ENCODE measurements at places on chromosomes 13 and 19.

- DNase-seq = no peak
Measured at GRCh38 chr19:58317476-58318072, 9.2 kb upstream of the ZSCAN22 start.

DNA sequence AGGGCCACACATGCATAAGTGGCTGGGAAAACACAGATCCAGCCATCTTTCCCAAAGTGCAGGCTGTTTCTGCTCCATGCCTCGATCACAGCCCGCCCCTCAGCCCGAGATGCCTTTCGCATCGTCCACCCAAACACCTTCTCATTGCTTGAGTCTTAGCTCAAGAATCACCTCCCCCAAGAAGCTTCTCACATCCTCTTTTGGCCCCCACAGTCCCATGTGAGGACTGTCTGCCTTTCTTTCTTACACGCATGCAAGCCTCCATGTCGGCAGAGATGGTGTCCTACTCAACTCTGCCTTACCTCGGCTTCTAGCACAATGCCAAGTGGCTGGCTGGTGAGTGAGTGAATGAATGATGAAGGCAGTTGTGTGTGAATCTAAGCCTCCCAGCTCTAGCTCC, 18.1 kb upstream of the GSX1 start:
- DNase-seq = no peak

DNA sequence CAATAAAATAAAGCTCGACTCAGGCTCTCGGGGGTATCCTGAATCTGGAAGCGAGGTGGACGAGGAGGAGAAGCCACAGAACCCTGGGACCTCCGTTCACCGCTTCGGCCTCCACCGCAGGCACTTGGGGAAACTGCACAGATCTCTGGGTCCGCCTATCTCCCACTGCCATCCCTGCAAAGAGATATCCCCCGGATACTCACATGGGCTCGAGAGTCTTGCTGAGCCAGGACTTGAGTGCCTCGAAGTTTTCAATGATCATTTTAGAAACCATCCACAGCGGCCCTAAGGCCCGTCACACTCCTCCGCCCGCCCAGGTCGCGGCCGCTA, 589 bp downstream of the RBM26 start:
- DNase-seq = no peak

- DNase-seq = no peak
Measured at GRCh38 chr19:52735734-52736133, 890 bp upstream of the ZNF611 start.

DNA sequence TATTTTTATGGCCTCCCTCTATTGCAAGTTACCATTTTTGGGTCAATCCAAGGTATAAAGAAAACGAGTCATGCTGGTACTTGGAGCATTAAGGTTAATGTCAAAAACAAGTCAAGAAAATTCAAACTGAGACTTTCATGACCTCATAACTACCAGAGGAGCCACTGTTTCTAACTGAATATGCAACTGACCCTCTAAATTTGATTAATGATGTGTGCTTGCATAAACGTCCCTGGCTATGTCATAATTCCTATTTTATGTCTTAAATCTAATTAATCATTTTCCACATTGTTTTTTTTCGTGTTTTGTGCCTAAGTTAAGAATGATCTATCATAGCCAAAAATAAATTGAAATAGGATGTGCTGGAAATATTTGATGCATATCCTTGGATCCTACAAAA, 396.7 kb upstream of the GPC6 start:
- no peak for DNase-seq

DNA sequence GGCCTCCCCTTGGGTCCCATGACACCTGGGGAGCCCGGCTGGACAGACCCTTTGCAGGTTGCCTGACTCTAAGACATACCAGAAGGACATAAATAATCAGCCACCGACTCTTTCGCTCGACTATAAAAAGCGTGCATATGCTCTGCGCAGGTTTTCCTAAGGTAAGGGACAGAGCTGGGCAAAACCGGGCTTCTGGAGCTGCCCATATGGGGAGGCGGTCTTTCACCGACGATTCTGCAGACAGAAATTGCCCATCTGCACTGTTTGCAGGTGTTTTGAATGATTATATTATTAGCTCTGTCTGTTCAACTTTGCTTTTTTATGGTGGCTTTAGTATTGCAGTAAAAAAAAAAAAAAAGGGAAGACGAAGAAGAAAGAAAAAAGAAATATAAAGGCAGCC, 347.2 kb downstream of the TSHZ3 start:
- DNase-seq = no peak

DNA sequence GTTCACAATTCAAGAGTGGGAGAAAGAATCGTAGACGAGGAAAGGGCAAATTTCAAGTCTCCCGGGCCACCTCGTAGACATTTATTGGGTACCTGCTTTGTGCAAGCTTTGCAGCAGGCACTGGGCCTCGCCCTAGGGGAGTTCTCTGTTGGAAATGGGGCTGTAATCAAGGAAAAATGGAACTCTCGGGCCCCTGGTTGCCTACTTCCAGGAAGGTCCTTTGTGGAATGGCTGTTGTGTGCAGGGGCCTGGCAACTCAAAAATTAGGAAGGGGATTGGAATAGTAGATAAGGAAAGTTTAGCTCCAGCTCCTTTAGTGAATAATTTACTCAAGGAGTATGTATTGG, 612 bp downstream of the ZNF526 start:
- no peak for DNase-seq

DNA sequence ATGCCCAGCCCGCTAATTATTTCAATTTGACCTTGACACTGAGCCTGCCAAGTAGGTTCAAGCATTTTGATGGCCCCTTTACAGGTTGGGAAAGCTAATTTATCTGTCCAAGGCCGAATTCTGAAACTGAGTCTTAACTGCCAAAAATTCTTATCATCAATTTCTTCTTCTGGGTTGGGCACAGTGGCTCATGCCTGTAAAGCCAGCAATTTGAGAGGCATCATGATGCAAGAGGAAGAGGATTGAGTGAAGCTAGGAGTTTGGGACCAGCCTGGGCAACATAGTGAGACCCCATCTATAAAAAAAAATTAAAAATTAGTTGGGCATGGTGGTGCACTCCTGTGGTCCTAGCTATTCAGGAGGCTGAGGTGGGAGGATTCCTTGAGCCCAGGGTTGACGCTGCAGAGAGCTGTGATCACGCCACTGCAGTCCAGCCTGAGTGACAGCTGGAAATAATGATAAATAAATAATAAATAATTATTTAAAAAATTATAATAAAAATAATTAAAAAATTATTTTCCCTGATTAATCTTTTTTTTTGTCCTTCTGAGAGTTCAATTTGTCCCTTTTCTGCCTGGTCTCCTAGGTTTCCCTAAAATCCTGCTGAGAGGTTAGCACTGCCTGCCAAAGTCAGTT, 1.3 kb upstream of the LDLR start:
- no peak for DNase-seq

DNA sequence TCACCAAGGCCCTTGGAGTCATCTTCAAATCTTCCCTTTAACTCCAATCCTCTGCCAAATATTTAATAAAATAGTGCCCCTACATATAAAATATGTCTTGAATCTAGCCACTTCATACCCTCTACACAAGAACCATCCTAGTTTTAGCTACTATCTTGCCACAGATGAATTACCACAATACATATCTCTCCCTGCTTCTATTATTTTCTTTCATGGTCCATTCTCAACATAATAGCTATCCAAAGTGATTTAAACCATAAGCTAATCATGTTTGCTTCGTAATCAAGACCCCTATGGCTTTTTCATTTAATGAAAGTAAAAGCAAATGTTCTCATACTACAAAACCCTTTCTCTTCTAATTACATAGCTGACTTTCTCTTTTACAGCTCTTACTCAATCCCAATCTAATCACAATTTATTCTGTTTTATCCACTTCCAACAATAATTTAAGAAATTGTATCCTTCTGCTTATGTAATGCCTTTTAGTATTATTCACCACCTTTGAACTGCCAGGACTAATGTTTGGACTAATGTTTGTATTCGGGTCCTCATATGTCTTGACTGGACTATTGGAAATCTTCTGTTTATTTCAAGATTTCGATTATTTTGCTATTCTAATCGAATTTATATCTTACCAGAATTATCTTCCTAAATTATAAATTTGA, 412.0 kb downstream of the SLITRK1 start:
- DNase-seq = no peak

DNA sequence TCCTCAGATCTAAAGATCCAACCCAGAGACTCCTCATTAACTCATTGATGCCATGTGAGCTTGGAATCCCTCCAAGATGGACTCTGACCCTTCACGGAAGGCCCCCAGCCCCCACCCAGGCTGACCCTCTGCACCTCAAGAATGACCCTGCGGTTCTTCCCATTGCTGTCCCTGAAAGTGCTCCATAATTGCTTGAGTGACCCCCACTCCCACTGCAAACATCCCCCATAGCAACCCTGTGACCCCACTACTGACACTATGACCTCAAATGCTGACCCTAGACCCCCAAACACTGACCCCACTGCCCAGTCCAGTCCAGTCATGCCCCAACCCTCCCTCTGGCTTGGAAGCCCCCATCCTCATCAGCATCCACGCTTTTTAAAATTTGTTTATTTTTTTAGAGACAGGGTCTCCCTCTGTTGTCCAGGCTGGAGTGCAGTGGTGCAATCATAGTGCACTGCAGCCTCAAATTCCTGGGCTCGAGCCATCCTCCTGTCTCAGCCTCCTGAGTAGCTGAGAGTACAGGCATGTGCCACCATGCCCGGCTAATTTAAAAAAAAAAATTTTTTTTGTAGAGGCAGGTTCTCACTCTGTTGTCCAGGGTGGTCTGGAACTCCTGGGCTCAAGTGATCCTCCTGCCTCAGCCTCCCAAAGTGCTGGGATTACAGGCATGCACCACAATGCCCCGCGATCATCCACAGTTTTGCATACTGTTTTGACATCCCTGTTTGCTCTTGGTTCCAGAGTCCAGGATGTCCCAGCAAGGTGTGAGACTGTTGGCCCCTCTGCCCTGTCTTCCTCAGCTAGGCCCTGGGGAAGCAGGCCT, 855 bp downstream of the LYL1 start:
- no peak for DNase-seq

DNA sequence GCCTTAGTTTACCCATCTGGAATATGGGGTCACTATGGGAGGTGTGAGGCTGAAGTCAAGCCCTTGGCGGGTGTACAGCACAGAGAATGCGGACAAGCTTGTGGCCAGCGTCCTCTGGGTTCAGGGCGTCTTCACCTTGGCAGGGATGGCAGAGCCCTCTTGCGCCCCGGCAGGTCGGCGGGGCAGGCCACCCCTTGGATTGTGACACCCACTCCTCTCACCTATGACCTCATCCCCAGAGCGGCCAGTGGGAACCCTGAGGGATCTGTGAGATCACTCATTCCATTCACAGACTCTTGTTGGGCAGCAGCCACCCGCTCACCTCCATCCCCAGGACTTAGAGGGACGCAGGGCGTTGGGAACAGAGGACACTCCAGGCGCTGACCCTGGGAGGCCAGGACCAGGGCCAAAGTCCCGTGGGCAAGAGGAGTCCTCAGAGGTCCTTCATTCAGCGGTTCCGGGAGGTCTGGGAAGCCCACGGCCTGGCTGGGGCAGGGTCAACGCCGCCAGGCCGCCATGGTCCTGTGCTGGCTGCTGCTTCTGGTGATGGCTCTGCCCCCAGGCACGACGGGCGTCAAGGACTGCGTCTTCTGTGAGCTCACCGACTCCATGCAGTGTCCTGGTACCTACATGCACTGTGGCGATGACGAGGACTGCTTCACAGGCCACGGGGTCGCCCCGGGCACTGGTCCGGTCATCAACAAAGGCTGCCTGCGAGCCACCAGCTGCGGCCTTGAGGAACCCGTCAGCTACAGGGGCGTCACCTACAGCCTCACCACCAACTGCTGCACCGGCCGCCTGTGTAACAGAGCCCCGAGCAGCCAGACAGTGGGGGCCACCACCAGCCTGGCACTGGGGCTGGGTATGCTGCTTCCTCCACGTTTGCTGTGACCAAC, at the start of gene SPACA4:
Gene SPACA4, plus strand, starts transcription at position 280 of the 896 bp plus-strand sequence. Its CDS starts 237 bp downstream, at position 517.
- DNase-seq = no peak

DNA sequence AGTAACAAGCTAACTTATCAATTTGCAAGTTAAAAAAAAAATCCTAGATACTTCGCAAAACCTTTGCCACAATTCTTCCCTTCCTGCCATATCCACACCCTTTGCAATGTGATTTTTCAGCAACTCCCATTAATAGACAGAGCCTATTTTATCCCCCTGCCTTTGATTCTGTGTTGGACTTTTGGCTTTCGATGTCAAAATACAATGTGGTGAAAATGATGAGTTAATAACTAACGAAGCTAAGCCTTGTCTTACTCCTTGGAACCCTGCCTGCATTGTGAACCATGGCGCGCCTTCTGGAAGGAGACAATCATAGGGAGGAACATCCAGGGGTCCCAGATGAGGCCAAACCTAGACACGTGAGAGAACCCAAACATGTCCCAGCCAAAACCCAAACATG, 6.4 kb downstream of the CYP4F2 start:
- DNase-seq = no peak

DNA sequence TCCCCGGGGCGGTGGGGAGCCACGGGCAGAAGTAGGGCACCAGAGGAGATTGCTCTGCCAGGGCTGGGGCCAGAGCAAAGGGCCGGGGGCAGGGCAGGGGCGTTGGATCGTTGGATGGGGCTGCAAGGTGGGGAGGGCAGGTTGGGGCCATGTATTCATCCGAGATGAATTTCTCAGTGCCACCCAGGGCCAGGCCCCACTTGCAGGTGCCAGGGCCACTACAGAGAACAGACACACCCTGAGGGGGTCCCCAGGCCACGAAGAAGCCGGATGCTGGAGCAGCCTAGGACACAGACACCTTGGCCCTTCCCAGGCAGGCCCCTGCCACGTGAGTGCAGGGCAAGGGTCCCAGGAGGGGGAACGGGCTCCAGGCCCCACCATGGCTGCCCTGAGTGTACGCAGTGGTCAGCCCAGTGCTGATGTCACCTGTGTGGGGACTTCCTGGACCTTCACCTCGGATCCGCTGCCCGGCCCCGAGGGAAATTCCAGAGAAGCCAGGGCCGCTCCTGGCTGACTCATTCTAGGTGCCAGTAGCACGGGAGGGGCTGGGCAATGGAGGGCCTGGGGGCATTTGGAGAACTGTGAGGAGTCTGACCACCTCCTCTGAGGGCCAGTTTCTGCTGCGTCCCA, 9.6 kb upstream of the SBNO2 start:
- DNase-seq = no peak

GRCh38 chr19:897442-898039, 4.3 kb downstream of the RNU6-9 start:
- no peak for DNase-seq
